Vein endothelial cell (primary cell): ENCODE measurements at places on chromosomes 16 and 17. TPM values are rescaled to one million over a fixed set of nuclear protein-coding genes. Genes with fewer than 3 reads are reported as not detected.

PRR14 gene
- 11.4 and 15.7 TPM in 2 replicates for total RNA-seq

HEXIM2 gene
- total RNA-seq: 2.8 and 4.2 TPM in 2 replicates

SMTNL2 gene
- not detected in 2 replicates for total RNA-seq

FSCN2 gene
- 0.57 and 1.3 TPM in 2 replicates for total RNA-seq

RBFOX1 gene
- total RNA-seq: not detected in 2 replicates

KRT14 gene
- total RNA-seq: not detected in 2 replicates

SLC12A3 gene
- total RNA-seq: not detected in 2 replicates

UBALD2 gene
- total RNA-seq: 8.4 and 11.1 TPM in 2 replicates

GSG1L gene
- under 0.01 TPM in 1 of 2 replicates, not detected in the other for total RNA-seq

C1QTNF1 gene
- 2.9 and 4.3 TPM in 2 replicates for total RNA-seq

CCDC154 gene
- total RNA-seq: under 0.01 and 0.10 TPM in 2 replicates

CDRT15 gene
- not detected in 2 replicates for total RNA-seq

ZNF768 gene
- total RNA-seq: 25.3 and 32.0 TPM in 2 replicates

KRTAP2-1 gene
- not detected in 2 replicates for total RNA-seq

ZSCAN10 gene
- not detected in 2 replicates for total RNA-seq

KRT33B gene
- total RNA-seq: not detected in 2 replicates

ANKS4B gene
- total RNA-seq: not detected in 2 replicates

SLFN14 gene
- total RNA-seq: under 0.01 TPM in 1 of 2 replicates, not detected in the other

C16orf89 gene
- under 0.01 TPM in 1 of 2 replicates, not detected in the other for total RNA-seq

NLRC5 gene
- 10.5 and 18.0 TPM in 2 replicates for total RNA-seq

C17orf78 gene
- not detected in 2 replicates for total RNA-seq

QPRT gene
- 0.10 TPM in 1 of 2 replicates, not detected in the other for total RNA-seq

CCNF gene
- total RNA-seq: 25.2 and 44.2 TPM in 2 replicates

DNAH9 gene
- total RNA-seq: 0.10 TPM in 1 of 2 replicates, not detected in the other

RAB11FIP3 gene
- total RNA-seq: 27.4 and 37.9 TPM in 2 replicates

JUP gene
- 258 and 336 TPM in 2 replicates for total RNA-seq

CSH1 gene
- not detected in 2 replicates for total RNA-seq

OR2C1 gene
- not detected in 2 replicates for total RNA-seq

CES1 gene
- total RNA-seq: not detected in 2 replicates

GPR142 gene
- not detected in 2 replicates for total RNA-seq

TSC2 gene
- 67.1 and 86.9 TPM in 2 replicates for total RNA-seq

SEZ6 gene
- not detected in 2 replicates for total RNA-seq

KRTAP17-1 gene
- total RNA-seq: not detected in 2 replicates

SLC52A1 gene
- total RNA-seq: 0.33 TPM in 1 of 2 replicates, not detected in the other

TNFRSF13B gene
- not detected in 2 replicates for total RNA-seq

KCNJ2 gene
- 7.8 and 13.8 TPM in 2 replicates for total RNA-seq

BRIP1 gene
- total RNA-seq: 5.2 and 11.0 TPM in 2 replicates

NPIPB2 gene
- total RNA-seq: 2.6 and 4.6 TPM in 2 replicates

VTN gene
- 0.10 TPM in 1 of 2 replicates, not detected in the other for total RNA-seq

GNAO1 gene
- total RNA-seq: not detected in 2 replicates

CDRT15L2 gene
- total RNA-seq: not detected in 2 replicates

KRT12 gene
- total RNA-seq: not detected in 2 replicates

CD300E gene
- not detected in 2 replicates for total RNA-seq

WSCD1 gene
- 28.4 and 30.1 TPM in 2 replicates for total RNA-seq

SRSF2 gene
- 187 and 236 TPM in 2 replicates for total RNA-seq

MYCBPAP gene
- total RNA-seq: 0.29 TPM in 1 of 2 replicates, not detected in the other

ERN1 gene
- 13.7 and 18.6 TPM in 2 replicates for total RNA-seq

PRCD gene
- under 0.01 TPM in 1 of 2 replicates, not detected in the other for total RNA-seq

PRKCB gene
- total RNA-seq: under 0.01 TPM in 1 of 2 replicates, not detected in the other

CFAP97D1 gene
- total RNA-seq: not detected in 2 replicates

PYY gene
- 0.33 TPM in 1 of 2 replicates, not detected in the other for total RNA-seq
